ENCODE measurements at places on chromosomes 3 and 15.

DNA sequence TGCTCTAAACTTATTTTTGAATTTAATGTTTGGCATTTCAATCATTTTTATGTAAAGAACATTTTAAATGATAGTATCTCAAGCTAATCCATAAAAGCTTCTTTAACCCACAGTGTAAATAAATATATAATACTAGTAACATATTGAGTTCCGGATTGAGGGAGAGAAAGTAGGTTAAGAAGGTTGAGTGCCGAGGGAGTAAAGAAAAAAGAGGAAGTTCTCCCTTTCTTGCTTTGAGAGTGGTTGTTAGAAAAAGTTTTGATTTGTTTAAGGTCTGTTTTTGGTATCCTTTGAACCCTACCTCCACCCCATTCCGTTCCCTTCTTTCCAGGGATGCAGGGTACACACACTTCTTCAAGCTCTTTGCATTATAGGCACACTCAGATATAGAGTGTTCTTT, 130.8 kb downstream of the VPS8 start:
- DNase-seq: no peak

- no peak for DNase-seq
Measured at GRCh38 chr3:168116279-168116678, 20.6 kb upstream of the GOLIM4 start.

- no peak for DNase-seq
Measured at GRCh38 chr15:27327467-27328025, 356.6 kb downstream of the GABRG3 start.

- DNase-seq: no peak
Measured at GRCh38 chr3:31858439-31858838, 122.6 kb downstream of the OSBPL10 start.

DNA sequence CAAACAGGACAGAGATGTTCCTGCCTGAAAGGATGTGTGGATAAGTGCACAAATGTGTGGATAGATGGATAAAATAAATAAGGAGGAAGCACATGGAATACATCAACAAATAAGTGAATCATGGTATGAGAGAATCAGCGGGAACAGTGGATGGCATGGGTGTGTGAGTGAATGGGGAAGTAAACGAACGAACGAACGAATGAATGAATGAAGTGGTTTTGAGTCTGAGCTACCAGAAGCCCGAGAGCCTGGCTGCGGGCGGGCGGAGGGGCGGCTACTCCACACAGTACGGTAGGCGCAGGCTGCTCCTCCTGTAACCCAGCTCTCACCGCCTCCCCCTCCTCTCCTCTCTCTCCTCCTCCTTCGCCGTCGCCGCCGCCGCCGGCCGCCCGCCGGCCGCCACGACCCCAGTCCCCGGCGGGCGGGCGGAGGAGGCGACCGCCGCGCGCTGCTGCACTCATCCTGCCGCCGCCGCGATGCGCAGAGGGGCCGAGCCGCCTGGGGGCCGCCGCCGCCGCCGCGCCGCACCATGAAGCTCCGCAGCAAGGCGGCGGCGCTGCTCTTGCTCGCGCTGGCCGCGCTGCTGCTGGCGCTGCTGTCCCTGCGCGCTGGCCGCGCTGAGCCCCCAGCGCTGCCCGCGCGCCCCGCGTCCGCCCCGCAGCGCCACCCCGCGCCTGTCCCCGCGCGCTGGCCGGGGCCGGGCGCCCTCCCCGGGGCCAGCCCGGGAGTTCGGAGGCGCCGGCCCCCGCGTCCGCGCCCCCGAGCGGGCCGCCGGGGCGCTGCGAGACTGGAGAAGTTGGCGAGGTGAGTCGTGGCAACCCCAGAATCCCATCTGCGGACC, at the start of gene GXYLT2:
Gene GXYLT2, plus strand, starts transcription at position 342 of the 841 bp plus-strand sequence. Its CDS starts 188 bp downstream, at position 530.
- DNase-seq: peak; percentile 75
